NCI-H1436 (cell line): ENCODE measurements at places on chromosomes 12 and 14.

DNA sequence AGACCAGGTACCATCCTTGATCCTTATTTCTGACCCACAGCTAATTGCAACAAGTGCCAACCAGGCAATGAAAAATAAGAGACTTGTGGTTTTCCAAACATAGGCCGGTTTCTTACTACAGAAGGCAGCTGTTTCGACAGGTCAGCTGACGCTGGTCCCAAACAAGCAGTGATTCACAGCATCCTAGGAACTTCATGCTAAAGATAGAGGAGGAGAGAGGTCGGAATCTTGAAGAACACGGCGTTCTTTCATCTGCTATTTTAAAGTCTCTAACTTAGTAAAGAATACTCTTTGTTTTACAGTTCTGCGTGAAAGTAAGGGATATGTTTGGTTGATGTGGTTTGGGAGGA, 28.1 kb upstream of the ADGRD1 start:
- DNase-seq = no peak

DNA sequence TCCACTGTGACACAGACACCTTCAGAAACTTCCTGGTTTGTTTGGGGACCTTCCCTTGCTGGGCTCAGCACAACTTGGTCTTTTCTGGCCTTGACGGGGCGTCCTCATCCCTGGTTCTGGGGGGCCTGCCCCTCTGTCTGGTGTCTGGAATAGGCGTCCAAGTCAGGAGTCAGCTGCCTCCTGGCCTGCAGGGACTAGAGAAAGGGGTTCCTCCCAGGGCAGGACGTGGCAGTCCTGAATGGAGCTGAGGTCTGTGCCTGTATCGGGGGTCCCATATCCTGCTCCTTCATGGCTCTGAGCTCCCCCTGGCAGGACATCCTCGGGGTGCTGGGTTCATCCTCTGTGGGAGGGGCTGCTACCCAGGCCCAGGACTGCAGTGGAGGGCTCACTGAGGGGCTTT, 384.0 kb downstream of the TMEM121 start:
- DNase-seq = no peak

- DNase-seq = no peak
Observed at GRCh38 chr12:55845785-55846496, 3.2 kb upstream of the MMP19 start.

DNA sequence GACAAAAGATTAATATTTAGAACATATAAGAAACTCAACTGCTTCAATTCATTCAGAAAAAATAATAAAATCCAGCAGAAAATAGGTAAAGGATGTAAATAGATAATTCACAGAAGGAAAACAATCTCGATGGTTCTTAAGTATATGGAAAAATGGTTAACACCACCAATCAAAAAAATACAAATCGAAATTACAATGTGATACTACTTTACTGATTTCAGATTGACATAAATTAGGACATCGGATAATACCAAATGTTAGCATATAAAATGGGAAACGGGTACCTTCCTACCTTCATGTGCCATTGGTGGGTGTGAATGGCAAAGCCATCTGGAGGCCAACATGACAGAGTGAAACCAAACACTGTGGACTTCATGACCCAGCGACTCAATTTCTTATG, 1.6 kb upstream of the PPP4R4 start:
- DNase-seq = no peak

- no peak for DNase-seq
Observed at GRCh38 chr14:35052637-35053036, 6.6 kb downstream of the FAM177A1 start.

DNA sequence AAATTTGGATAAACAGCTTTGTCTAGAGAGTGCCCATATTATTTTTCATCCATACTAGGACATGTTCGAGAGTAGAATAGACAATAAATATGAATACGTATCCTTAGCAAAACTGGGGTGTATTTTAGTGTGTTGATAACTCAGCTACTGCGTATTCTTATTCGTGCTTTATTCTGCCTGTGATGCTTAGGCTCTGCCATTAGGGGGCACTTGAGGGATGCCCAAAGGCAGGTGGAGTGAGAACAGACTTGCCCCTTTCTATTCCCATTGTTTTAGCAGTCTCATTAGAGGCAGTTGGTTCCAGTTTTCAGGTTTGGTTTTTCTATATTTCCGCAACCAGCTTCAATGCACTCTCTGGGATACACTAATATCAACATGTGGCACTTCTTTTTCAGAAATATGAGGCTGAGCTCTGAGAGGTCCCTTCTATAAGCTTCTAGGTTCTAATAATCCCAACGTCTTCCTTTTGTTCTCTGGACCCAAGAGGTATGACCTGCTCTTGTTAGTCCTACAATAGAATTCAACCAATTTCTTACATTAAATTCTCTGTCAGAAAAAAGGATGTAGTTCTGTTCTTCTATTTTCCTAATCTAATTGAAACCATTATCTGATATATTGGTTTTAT, 985.7 kb upstream of the FBXO33 start:
- no peak for DNase-seq

DNA sequence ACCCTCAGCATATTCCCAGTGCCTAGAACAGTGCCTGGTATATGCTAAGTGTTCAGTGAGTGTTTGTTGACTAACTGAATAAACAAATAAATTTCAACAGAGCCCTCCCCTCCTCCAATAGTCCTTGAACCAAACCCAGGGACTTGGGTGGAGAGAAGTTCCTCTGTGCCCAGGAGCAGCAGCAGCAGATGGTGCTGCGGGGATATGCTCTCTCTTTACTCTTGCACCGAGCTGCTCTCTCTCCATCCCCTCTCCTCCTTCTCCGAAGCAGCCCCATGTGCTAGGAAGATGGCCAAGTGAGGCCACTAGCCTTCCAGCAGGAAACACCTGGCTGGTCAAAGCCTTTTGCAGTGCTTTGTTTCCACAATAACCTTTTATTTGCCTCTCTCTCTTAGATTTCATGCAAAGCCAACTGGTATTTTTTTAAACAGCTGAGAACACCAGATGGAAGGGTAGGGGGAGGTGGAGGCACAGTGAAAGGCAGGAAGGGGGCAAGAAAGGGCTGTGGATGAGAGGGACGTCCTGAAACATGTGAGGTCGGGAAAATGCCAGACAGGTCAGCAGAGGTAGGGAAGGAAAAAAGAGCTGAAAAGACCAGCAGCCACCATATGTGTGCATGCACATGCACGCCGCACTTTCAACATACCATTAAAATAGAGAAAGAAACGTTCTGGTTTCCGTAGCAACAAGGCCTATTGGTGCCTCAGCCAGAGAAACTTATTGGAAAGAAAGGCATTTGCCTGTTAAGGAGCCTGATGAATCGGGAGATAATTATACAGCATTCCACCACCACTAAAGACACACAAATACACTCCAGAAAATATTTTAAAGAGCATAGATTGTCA, 78.9 kb downstream of the EMP1 start:
- no peak for DNase-seq

DNA sequence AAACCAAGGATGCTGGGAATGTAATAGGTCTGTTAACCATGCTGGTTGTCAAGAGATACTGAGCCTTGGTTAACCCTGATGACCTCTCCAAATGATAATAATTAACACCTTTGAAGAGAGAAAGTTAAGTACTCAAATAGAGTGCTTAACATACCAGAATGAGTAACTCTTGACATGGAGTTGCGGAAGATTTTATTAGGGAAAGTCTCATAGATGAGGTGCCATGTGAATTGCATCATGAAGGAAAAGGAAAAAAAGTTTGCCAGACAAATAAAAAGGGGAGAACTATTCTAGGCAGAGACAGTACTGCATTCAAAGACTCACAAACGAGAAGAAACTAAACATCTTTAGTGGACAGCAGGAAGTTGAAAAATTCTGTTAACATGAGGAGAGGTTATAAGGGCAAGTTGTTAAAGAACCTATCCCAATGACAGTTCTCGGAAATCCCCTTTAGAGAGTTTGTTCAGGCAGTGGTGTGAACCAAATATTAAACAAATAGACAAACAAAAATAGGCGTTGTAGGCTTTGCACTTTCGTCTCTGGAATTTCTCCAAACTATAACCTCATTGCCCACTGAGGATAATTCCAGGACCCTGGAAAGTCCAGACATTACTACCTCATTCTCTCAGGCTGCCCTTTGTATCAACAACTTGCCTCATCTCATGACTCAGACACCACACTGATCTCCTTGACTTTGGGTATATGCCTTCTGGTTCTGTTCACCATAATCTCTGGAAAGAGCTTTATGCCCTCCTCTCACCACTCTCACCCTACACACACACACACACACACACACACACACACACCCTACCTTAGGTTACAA, 435.0 kb downstream of the GXYLT1 start:
- DNase-seq = no peak

- no peak for DNase-seq
Observed at GRCh38 chr12:58368001-58368400, 426.6 kb downstream of the ATP23 start.

GRCh38 chr12:117069926-117070900, 29.0 kb downstream of the TESC start:
- DNase-seq = no peak

DNA sequence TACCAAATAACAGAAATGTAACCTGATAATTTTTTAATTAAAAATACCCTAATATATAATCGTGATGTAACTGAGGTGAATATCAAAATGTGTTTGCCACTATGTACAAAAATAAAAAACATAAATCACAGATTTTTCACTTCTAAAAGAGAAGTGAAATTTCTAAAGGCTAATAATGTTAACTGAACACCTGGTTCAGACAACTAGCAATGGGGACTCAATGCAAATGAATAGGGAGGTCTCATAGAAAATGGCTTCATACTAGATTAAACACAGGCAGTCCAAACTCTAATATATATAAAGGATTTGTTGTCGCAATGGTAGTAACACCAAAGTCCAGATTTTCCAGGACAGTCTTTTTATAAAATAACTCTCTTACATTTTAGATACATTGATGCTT, 365.4 kb upstream of the ATP2B1 start:
- no peak for DNase-seq
